LoVo (cell line): ENCODE measurements at places on chromosomes 2 and 18.

GRCh38 chr18:37364237-37364636, 201.4 kb downstream of the CELF4 start:
- DNase-seq, result peak; percentile 18

DNA sequence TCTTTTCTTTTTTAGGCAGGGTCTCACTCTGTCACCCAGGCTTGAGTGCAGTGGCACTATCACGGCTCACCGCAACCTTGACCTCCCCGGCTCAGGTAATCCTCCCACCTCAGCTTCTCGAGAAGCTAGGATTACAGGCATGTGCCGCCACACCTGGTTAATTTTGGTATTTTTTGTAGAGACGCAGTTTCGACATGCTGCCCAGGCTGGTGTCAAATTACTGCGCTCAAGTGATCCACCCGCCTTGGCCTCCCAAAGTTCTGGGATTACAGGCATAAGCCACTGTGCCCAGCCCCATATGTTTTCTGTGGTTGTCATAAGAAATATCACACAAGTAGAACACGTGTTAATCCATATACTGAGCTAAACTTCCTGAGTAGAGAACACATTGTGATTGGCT, 14.6 kb downstream of the ENOSF1 start:
- no peak for DNase-seq

- no peak for DNase-seq
Measured at GRCh38 chr2:170747921-170748320, 22.3 kb upstream of the ERICH2 start.

DNA sequence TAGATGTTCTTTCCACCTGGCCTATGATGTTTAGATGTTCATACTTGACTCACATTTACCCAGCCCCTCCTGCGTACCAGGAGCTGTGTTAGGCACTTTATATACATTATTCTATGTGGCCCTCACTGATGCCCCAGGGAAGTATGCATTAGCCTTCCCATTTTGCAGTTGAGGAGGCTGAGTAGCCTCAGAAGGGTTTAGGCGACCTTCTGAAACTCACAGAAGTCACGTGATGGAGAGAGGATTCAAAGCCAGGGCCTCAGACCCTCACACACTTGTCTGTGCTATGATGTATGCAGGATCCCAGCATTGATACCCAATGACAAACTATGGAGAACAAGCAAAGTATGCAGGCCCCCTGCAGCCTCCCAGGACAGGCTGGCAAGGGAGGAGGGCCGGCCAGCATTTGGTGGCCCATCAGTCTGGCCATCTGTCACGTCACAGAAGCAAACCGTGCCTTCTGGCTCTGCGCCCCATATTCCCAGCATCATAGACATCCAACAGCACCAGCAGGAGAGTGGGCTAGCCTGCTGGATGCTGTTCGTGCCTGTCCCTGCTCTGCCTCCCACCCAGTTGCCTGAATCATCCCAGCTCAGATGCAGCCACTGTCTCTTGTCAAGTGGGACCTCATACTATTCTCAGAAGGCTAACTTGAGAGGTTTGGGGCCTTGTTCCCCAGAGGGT, 33.6 kb downstream of the EHD3 start:
- no peak for DNase-seq

GRCh38 chr2:18792226-18792629, 202.9 kb upstream of the NT5C1B start:
- no peak for DNase-seq

- DNase-seq, result peak; percentile 65
Measured at GRCh38 chr18:24398540-24398939, 916 bp upstream of the OSBPL1A start.

GRCh38 chr18:38318416-38318815, 752.8 kb upstream of the CELF4 start:
- DNase-seq, result no peak
